Mesangial cell (primary cell): ENCODE measurements at places on chromosomes 3 and 15. TPM values are rescaled to one million over a fixed set of nuclear protein-coding genes. Genes with fewer than 3 reads are reported as not detected.

The P2RY14 gene
- total RNA-seq, result not detected in 2 replicates

The TMCO5A gene
- not detected in 2 replicates for total RNA-seq

The FAM81A gene
- 1.0 and 1.1 TPM in 2 replicates for total RNA-seq

The SEMA3F gene
- 23.8 and 42.1 TPM in 2 replicates for total RNA-seq

The SAMD7 gene
- total RNA-seq, result not detected in 2 replicates

The GRAMD2A gene
- total RNA-seq, result 0.16 and 1.1 TPM in 2 replicates

The OXTR gene
- total RNA-seq, result 5.7 and 29.3 TPM in 2 replicates

The PRRT3 gene
- total RNA-seq, result 0.98 and 6.0 TPM in 2 replicates

The C2CD4B gene
- not detected in 2 replicates for total RNA-seq
